Stimulated activated CD4-positive, alpha-beta T cell treated with anti-CD3 and anti-CD28 coated beads, Interleukin-1b, Interleukin-23, amount 100 ng/mL, for 4 hours (primary cell): ENCODE measurements at places on chromosomes 3 and 15.

DNA sequence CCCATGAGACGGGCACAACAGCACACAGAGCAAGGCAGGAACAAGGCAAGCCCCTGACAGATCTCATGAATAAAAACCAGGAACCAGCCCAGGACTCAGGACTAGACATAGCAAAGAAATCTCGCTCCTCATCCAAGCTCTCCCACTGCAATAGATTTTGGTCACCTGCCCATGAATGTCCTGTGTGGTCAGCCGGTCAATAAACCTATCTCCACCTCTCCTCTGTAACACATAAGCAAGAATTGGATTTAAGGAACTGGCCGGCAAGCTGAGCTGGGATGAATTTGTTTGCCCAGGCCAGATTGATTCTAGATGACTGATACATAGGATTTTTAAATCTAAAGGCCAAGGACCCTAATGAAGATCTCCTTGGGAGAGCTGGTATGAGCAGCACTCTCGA lies 46.3 kb upstream of the SMAD3 start:
- no peak for DNase-seq

DNA sequence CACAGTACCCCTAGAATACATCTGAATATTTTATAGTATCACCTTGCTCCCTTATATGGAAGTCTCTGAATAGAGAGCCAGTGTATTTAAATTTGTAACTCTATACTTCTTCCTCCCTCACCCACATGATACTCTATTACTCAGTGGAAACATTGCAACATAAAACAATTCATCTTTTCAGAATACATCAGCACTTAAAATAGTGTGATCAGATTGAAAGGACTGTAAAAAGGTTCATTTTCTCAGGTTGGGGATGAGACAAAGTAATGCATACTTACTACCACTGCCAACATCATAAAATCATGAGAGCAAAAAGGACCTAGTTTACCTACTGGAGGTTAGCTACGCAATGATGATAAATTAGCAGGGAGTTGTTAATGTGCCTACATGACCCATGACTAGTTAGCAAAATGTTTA lies 13.8 kb upstream of the THRB start:
- DNase-seq, result no peak

DNA sequence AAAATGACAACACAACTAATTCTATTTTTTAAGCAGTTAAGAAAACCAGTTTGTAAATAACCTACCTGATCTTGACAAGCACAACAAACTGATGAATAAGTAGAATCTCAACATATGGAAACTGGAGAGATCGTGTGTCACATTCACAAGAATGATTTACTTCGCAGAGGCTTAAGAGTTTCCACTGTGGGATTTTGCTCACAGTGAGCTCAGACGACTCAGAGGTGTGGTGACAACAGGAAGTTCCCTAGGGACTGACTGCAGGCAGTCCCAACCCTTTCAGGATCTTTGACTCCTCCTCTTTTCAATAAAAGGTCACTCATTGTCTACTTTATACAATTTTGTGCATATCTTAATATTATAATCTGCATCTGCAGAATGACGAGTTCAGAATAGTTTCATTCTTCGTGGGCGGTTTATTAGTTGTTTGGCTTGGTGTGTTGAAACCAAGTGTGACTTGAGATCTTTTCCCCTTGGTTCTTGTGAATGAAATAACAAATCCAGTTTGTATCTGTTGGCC lies at the start of gene LIPH:
TSS of gene LIPH (minus strand) at position 231 of the 520 bp plus-strand sequence. CDS start at position 114, 117 bp downstream.
- DNase-seq, result no peak

- no peak for DNase-seq
Observed at GRCh38 chr3:60594025-60594424, 657.2 kb downstream of the FHIT start.

GRCh38 chr3:135803028-135803692 lies 162.4 kb upstream of the PPP2R3A start:
- no peak for DNase-seq

- DNase-seq, result no peak
Observed at GRCh38 chr3:186784820-186785494, 1.6 kb downstream of the EIF4A2 start.

DNA sequence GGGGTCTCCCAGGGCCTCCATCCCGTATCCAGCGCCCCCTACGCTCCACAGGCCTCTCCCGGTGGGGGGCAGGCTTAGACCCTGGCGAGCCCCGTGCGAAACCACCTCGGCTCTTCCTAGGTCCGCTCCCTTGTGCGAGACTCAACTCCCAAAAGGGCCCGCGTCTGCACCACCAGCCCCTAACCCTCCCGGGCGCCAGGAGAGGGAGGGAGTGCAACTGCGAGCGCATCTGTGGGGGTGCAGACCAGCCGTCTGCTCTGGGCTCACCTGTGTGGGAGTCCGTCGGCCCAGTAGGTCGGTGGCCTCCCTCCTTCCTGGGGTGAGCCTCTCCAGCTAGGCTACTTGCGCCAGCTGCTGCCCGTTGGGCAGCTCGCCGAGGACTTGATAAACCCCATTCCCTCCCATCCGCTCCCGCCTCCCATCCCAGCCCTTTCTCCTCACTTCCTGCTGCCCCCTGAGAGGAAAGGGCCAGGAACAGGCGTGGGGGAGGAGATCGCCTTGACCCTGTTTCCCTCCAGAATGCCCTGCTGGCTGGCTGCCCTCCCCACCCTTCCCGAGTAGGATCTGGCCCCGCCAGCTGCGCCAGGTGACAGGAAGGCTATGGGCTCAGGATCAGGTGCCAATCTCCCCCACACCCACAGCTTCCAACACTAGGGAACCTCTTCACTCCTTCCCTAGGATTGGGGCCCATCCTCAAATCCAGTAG lies at the start of gene HYAL2:
TSS of gene HYAL2 (minus strand) at position 360 of the 706 bp plus-strand sequence. CDS start 2,256 bp downstream, outside the sequence.
- no peak for DNase-seq

GRCh38 chr3:17515445-17516234 lies 226.8 kb downstream of the TBC1D5 start:
- no peak for DNase-seq

DNA sequence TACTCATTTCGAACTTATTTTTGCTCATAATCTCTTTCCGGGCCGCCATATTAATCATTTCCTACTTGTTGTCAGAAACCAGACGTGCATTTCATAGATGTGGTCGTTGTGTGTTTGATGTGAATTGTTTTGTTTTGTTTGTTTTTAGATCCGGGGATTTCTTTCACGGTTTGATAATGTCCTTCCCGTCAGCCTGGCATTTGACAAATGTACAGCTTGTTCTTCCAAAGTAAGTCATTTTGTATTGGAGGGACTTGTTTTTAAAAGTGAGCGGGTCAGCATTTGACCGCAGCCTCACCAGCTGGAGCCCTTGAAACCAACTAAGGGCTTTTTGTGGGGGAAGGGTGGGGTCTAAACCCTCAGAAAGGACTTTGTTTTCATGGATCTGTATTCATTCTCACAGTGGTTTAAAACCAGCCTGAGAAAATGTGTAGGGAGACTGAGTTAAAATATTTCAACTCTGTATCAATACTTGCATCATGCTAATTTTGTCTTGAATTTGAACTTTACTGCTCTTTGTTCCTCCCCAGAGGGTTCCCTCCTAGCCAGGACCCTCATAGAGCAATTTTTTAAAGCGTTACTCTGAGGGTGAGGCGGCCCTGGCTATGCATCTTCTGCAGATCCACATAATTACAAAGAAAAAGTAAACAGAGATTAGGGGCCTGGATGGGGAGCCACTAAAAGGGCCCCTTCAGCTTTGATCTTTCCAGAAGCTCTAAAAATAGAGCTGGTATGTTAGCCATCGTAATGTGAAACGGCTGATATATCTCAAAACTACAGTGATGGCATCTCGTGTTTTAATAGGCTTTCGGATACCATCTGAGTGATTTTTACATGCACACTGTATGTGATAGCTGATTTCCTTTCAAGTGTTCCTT lies 107.9 kb downstream of the ATG7 start:
- DNase-seq, result no peak

- no peak for DNase-seq
Observed at GRCh38 chr15:79972863-79973262, 1.9 kb upstream of the BCL2A1 start.

GRCh38 chr15:68421798-68422402 lies 10.1 kb downstream of the ITGA11 start:
- no peak for DNase-seq

GRCh38 chr3:88611826-88612326 lies 462.1 kb downstream of the C3orf38 start:
- DNase-seq, result no peak

GRCh38 chr3:155326901-155327300 lies 33.4 kb upstream of the STRIT1 start:
- DNase-seq, result no peak

- no peak for DNase-seq
Observed at GRCh38 chr15:95458721-95459120, 871.8 kb upstream of the NR2F2 start.

DNA sequence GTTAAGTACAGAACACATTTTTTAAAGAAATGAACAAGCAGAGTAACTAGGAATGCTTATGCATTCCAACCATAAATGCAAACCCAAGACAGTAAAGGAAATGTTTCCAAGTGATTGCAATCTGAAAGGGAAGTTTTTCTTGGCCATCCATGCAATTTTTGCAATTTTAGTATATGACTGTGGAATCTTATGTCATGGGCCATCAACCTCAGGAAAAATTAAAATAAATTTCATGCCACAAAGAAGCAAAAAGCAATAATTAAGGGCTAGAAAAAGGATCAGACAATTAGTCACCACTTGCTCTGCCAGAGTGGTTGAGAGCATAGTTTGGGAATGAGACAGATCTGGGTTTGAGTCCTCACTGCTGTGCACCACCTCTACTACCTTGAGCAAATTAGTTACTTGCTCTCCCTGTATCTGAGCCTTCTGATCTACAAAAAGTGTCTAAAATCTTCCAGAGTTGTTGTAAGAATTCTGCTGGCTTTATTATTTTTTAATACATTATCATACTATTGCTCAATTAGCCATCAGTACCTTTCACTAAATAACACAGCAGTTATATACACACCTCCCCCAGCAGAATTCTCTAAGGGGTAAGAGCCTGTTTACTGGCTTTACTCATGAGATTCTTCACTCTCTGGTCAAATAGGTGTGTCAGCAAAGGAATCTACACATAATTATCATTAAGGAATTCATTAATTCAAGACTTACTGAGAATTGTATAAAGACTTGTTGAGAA lies 49.7 kb upstream of the FBN1 start:
- no peak for DNase-seq

DNA sequence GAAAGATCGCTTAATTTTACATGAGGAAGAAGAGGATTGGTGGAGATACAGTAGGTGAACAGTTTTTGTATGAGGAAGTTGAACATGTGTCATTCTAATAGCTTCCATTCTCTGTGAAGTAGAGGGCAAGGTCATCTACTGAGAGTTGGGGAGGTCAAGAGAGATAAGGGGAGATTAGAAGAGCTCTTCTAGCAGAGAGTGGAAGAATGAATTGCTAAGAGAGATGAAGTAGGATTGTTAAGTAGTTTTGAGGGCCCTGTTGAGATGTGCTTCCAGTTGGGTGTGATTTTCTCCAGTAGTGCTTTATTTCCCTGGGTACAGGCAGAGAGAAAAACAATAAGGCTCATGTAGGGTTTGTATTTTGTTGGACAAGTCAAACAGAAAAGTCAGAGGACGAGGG lies 5.2 kb downstream of the OPA1 start:
- DNase-seq, result no peak

- peak; percentile 74 for DNase-seq
Observed at GRCh38 chr15:73972984-73973682, 19.0 kb downstream of the STOML1 start.

- no peak for DNase-seq
Observed at GRCh38 chr3:13544951-13545651, 3.8 kb upstream of the FBLN2 start.

DNA sequence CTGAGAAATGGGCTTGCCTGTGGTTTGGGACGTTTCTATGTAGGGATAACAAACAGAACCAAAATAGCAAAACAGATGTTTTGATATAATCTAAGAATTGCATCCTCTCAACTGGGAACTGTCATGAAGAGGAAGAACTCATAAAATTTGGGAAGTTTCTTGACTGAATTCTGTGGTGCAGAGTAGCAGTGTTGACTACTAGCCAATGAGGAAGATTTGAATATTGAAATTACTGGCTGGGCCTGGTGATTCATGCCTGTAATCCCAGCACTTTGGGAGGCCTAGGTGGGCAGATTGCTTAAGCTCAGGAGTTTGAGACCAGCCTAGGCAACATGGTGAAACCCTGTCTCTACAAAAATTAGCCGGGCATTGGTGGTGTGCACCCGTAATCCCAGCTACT lies 42.2 kb downstream of the ZNF609 start:
- DNase-seq, result no peak

- no peak for DNase-seq
Observed at GRCh38 chr15:99092554-99093172, 12.2 kb upstream of the SYNM start.

- DNase-seq, result no peak
Observed at GRCh38 chr3:99458013-99458412, 180.4 kb upstream of the COL8A1 start.

GRCh38 chr15:80259942-80260510 lies 8.0 kb upstream of the CTXND1 start:
- DNase-seq, result no peak

- DNase-seq, result peak; percentile 68
Observed at GRCh38 chr15:51737522-51738305, at the start of gene LYSMD2. Gene LYSMD2, minus strand, starts transcription at chr15:51737655. Its CDS starts 33 bp downstream, at chr15:51737622.

DNA sequence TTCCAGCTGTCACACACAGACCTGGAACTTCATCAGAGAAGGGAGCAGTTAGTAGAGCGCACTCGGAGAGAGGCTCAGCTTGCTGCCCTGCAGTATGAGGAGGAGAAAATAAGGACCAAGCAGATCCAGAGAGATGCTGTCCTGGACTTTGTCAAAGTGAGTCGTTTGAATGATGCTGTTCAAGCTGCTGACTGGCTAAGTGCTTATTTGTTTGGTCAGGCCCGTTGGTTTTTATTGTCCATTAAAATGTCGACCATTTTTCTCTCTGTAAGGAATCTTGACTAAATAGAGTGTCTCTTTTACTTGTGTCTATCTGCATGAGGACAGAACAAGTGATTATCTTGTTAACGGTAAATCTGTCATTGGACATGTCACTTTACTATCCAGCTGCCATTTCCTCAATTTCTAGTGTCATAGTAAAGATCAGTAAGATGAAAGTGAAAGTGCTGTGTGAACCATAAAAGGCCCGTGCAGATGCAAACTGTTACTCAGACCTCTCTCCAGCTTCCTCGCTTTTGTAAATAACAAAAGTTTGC lies 56.9 kb downstream of the LRCH3 start:
- DNase-seq, result peak; percentile 8

- no peak for DNase-seq
Observed at GRCh38 chr3:49454898-49455681, 15.0 kb upstream of the DAG1 start.

DNA sequence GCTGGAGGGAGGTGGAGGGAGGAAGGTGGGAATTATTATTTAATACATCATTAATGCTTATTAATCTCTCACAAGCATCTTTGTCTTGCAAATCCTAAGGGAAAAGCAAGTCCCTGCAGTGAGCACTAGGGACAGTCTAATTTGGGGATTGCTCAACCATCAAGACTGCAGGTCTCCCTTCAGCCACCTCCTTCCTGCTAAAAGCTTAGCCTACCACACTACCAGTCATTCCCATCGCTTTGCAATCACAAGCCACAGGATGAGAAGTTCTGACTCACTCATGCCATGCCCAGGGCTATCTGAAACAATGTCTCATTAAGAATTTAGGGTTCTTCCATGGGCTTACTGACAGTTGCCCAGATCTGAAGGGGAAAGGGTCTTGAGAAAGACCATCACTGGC lies 51.0 kb upstream of the EIF1B start:
- DNase-seq, result no peak
